ENCODE measurements at places on chromosomes 2 and 18. TPM values are rescaled to one million over a fixed set of nuclear protein-coding genes. Genes with fewer than 3 reads are reported as not detected.

DNA sequence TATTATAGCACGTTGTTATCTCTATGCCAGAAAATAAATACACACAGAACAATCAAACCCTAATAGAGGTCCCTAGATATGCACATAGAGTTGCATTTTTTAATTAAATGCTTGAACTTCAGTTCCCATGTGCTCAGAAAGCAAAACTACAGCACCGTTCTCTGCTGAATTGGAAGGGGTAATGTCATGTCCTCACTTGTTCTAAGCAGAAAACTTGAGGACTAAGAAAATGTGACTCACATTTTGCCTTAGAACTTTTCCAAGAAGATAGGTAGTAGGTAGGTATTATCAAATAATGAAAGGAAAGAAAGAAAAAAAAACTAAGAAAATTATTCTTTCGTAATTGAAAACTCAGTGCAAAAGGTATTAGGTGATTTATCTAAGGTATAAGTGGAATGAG, 607.3 kb downstream of the ERBB4 start:
- DNase-seq = no peak

DNA sequence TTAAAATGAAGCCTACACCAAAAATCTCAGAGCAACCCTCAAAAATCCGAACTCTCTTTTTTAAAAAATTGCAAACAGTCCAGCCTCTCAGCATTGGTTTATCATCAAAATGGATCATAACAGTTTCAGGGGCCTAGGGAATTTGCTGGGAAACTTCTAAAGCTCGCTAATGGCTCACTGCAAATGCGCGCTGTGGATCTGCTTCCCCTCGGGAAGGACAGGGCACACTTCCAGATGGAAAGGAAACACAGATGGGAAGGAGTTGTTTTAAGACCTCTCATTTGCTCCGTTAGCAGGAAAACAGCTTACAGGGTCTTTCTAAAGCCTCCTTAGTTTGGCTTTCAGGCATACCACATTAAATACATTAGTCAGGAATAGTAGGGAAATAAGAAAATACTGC, 27.2 kb downstream of the FECH start:
- no peak for DNase-seq

DNA sequence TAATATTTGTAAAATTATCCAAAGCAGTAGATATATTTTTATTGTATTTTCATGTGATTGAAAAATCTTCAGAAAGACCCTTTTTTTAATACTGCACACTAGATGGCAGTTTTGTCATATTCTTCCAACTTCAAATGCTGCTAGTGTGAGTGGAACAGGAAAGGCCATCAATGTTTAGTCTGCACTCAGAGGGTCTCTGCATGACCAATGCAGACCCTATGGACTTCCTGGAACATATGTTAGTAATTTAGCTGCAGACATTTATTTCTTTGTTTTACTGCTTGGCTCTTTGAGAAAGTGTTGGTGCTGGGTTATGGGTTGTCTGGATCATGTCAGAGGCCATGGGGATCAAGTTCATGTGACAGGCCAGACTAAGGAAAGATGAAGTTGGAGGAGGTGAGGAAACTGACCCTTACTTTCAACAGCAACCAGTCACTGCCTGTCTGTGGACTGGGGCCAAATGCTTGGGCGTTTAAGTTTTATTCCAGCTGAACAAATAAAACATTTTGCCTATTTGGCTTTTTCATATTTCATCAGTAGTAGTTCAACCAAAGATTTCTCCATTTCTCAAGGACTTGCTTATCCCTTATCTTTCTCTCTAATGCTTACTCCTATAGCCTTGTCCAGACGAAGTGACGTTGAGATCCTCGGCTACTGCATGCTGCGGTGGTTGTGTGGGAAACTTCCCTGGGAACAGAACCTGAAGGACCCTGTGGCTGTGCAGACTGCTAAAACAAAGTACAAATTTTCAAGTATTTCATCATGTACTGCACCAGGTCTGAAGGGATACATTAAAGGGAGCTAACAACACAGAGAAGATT, 84.8 kb downstream of the VRK2 start:
- DNase-seq = peak; percentile 25

- no peak for DNase-seq
These were observed 35.1 kb upstream of the CD8A start for GRCh38 chr2:86825693-86826381.

GRCh38 chr2:165837122-165837521, 43.1 kb upstream of the GALNT3 start:
- DNase-seq = no peak

DNA sequence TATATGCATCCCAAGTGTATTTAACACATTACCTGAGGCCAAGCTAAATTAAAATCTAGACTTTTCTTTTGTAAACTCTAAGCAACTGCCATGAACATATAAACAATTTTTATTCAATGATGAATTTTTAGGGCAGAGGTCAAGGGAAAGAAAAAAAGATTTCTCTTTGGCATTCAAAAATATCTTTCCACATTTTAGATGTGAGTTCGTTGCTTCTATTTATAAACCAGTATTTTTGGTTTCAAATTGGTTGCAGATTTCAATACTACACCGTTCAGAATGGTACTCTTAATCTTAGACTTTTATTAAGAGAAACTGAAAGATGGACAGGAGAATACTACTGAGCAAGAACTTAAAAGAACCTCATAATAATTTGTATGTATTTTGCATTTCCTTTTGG, 293.6 kb upstream of the CCDC68 start:
- DNase-seq = no peak

GRCh38 chr2:50415392-50415791, 616.5 kb downstream of the NRXN1 start:
- DNase-seq = no peak

GRCh38 chr2:149799013-149799705, 211.6 kb upstream of the MMADHC start:
- peak; percentile 20 for DNase-seq

FBLN7 gene
- 0.60 TPM for total RNA-seq

CRYGD gene
- total RNA-seq = not detected

- DNase-seq = no peak
These were observed 31.9 kb downstream of the SH3RF3 start for GRCh38 chr2:109160714-109161440.

DNA sequence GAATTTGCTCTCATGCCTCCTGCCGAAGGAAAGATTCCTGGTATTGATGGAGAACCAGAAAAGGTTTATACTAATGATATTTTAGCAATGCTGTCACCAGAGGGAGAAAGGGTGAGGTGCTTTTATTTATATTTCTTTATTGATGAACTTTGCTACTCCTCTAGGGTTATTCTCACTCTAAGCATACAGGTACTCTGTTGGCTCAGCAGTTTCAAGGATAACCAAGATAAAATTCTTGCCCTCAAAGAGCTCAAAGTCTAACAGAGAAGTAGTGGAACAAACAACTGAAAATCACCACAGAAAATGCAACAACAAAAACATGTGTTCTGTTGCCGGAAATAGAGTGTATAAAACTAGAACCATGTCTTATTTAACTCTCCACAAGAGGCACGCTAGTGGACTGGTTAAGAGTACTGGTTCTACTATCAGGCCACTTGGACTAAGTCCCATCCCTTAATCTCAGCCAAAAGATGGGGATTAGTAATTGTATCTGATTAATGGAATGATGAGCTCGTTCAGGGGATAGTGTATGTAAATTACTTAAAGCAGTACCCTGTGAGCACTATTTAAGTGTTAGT, 103.6 kb downstream of the DNAH6 start:
- no peak for DNase-seq

DNA sequence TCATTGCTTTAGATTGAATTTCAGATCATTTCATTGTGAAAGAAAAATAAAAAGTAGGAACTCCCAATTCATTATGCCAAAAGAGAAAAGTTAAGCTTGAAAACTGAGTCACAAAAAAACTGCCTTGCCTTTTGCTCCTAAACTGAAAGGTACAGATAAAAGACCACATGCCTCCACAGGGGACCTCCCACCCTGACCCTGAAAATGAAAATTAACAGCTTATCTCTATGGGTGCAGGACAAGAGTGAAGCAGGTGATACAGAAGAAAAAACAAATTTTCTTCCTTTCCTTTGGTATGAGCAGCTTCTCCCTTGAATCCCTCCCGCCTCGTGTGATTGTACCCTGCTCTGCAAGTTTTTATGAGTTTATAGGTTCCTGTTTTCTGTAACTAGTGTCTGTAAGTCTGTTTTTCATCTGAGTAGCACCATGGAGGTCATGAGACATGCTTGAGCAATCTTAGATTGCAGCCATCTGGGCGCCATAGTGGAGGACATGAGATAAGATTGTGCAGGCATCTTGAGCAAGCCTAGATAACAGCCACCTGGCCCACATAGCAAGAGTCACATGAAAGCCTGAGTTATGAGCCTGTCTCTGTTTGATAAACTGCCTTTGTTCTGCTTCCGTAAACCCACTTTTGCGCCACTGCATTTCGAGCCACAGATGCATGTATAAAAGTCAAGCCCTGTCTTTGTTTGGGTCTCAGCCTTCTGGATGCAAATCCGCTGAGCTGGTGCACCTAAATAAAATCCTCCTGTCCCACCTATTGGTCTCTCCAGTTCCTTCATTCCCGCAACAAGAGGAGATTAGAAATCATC, 56.2 kb upstream of the DYNC1I2 start:
- no peak for DNase-seq

MC2R gene
- not detected for total RNA-seq

DNA sequence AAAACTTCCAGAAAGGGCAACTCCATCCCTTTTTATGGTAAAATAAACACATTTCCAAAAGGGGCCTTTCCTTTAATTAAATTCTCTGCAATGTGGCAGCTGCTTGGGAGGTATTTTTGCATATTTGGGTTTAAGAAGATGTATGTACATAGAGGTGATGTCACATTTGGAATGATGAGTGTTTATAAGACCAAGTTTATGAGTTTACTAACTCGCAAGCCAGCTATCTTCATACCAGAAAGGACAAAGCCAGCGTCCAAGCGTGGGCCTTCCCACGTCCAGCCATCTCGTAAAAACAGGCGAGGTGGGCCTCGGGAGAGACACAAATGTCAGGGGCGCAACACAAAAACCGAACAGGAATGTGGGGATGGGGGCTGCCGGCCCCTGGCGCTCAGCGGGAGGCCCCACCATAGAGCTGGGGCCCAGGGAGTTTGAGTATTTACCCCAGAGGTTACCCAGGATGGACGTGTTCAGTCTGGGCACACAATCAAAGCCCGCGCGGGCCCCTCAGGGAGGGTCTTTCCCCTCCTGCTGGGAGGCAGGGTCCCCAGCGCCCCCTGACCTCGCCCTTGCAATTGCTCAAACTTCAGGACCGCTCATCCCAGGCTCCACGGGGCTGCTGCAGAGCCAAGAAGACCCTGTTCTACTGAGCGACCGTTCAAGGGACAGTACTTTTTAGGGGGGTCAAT, 137.3 kb downstream of the TWIST2 start:
- DNase-seq = no peak

DNA sequence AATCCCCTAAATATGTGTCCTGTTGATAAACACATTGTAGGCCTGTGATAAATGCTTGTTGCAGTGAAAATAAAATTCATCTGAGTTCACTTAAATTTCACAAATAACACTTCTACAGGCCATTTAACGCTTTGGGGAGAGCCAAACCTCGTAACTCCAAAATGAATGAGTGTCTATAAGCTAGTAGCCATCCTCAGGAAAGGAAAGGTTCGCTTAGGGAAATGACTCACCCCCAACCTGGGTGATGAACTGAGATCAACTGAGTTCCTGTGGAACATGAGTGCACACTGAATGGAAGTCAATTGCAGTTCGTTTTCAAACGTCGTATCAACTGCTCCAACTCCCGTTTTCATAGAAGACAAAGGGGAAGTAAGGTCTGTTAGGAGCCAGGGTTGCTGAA, 527.6 kb upstream of the ID2 start:
- DNase-seq = no peak

NDC80 gene
- 1.2 TPM for total RNA-seq

GRCh38 chr2:53424902-53425301, 342.7 kb upstream of the CHAC2 start:
- DNase-seq = no peak

TRIM43 gene
- not detected for total RNA-seq

ANKRD30B gene
- total RNA-seq = 17.4 TPM

GNAL gene
- 15.9 TPM for total RNA-seq

GRCh38 chr18:48294899-48295585, 114.1 kb downstream of the ZBTB7C start:
- DNase-seq = no peak

GRCh38 chr2:41678639-41679038, 369.2 kb upstream of the PKDCC start:
- DNase-seq = no peak

TAF1B gene
- total RNA-seq = 21.4 TPM

CYP27C1 gene
- total RNA-seq = 0.42 TPM

GRCh38 chr2:21642647-21643046, 518.9 kb downstream of the TDRD15 start:
- no peak for DNase-seq

DNA sequence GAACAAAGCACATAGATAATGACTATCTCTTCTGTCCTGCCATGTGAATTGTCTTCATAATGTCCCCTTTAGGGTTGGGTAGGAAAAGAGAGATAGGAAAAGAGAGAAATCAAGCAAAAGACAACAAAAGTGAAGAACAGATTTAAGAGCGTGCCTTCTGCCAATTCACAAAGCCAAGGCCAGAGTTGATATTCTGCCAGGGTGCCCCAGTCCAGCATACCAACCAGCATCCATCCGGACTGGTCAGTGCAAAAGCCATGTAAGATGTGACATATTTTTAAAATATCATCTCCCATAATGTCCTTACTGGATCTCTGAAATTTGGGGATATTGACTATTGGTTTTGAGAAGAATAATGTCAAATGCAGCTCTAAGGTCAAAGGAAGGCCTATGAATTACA, 35.7 kb upstream of the KLF7 start:
- no peak for DNase-seq

- DNase-seq = no peak
These were observed 3.8 kb upstream of the CCDC68 start for GRCh38 chr18:54962919-54963645.

DNA sequence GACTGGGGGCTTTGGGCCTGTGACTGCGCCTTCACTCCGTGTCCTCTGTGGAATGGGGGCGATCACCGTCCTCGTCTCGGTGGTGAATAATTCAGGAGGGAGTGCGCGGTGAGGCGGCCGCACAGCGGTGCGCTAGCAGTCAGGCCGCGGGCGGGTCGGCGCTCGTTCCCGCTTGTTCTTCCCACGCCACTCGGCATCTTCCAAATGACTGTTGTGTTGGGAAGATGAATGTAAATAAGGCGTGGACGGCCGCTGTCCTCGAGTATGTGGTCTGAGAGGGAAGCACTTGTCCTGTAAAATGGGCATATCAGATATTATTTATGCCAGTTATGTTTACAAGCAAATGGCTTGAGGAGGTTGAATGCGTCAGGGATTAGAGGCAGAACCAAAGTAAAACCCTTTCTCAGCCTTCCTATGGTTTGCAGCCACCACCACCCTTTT, 608 bp upstream of the VPS4B start:
- no peak for DNase-seq

DNA sequence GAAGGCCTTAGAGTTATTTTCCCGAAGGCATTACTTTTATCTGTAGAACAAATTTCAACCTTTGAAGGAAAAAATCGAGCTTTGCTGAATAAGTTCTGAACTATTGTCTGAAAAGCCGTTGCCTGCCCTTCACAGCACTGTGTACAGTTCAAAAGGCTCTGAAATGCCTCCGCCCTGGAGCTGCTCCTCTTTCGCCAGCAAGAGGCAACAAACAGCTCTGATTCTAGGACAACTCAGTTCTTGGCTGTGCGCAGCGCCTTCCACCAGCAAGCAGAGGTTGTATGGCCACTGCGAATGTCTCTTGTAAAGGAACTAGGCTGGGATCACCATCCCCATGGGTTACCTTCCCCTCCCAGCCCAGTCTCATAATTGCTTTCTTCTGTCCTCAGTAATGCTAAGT, 308.5 kb downstream of the GBX2 start:
- DNase-seq = peak; percentile 15

TNFAIP6 gene
- 4.8 TPM for total RNA-seq

PKDCC gene
- total RNA-seq = 202 TPM

TBR1 gene
- total RNA-seq = not detected
